ENCODE measurements at places on chromosomes 11 and 22.

GRCh38 chr11:9951807-9952206 is 287.9 kb downstream of the SWAP70 start:
- DNase-seq, result no peak

- DNase-seq, result no peak
Observed at GRCh38 chr11:68436985-68437926, 23.3 kb upstream of the PPP6R3 start.

DNA sequence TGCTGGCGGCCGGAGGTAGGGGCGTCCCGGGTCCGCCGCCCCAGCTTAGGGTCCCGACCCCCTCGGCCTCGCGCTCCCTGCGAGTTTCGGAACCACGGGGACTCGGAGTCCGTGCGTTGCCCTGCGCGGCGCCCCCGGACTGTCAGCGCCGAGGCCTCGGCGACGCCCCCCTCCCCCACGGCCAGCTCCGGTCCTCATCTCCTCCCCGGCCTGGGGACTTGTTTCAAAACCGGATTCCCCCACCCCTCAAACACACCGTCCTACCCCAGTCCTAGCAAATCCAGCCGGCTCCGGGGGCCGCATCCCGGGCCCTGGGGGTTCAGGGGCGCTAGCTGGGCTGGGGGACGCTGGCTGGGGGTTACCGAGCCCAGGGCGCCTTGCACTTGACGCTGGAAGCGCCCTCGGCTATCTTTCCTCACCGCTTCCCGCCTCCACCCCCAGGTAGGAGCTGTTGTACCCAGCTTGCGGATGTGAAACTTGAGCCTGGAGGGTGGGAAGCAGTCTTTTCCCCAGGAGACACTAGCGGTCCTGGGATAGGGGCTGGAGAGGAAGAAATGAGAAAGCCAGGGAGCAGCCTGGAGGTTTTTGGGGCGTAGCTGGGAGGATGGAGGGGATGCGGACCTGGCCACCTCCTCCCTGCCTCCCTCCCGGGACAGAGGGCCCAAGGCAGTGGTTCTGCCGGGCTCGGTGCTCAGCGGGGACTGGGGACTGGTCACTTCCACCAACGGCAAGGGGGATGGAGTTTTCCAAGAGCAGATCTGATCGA is 550 bp downstream of the FBLN1 start:
- no peak for DNase-seq

- DNase-seq, result no peak
Observed at GRCh38 chr11:63663809-63664208, 7.4 kb downstream of the ATL3 start.

DNA sequence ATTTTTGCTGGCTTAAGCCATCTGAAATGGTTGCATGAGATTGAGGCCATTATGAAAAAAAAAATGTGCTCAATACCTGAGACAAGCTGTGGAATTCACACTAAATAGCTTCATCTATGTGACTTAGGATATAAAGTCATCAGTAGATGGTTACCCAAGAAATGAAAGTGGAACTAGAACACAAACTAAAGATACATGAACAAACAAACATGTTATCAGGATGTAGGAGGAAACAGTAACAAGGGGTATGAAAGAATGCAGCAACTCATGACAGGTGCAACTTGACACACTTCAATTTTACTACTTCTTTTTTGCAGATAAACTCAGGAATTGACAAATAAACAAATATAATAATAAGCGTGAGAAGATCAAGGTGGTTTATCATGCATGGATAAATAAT is 155.0 kb downstream of the WT1 start:
- no peak for DNase-seq

DNA sequence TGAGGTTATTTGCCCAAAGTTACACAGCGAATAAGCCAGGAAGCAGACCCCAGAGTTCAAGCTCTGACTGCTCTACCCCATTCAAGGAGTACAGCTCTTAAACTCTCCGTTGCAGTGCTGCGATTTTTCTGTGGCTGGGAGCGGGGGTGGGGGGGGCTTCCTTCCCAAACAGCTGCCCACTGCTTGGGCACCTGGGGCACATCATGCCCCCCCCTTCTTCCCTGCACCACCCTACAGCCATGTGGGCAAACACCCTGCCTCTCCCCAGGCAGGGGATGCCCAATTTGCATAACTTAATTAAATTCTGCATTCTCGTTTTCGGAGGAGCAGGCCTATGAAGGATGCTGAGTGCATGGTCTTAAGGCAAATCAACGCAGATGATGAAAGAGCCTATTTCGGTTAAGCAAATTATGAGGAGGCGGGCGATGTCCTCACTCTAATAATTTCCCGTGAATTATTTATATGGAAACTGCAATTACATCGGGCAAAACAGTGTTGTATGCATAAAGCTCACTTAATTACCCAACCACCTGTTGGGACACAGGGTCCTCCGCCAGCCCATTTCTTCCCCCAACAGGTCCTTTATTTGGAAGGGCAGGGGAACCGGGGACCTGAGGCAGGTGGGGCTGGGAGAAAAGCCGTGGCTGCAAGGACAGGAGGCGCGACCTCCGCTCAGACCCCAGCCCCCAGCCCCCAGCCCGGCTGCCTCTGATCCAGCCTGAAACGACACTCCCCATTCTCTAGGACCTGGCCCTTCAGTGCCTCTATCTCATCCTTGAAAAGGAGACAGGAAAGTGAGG is 610.5 kb downstream of the BUD13 start:
- no peak for DNase-seq

DNA sequence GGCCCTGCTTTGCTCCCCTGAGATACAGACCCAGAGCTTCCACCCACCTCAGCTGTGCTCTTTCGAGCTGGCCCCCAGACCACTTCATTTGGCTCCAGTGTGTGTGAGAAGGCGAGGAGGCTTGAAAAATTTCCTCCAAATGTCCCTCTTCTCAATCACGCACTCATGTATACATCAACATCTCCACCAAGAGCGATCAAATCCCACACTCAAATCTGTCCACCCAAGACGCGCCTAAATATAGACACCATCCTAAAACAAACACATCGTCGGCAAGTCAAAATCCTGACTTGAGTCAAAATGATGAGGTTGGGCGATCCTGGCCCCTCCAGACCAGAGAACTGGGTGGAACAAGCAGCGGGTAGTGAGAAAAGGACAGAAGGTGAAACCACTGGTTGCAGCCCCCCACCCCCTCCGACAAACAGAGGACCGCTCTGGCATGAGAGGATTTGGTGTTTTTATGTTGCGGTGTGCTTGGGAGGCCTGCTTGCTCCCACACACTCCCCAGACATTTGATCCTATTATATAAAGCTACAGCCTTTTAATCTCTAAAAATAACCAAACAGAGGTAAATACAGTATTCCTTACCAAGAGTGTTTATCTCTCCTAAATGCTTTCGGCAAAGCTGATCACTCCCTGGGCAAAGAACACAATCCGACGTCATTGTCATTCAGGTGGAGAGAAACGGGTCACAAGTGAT is 10.2 kb downstream of the MN1 start:
- no peak for DNase-seq

GRCh38 chr11:61967924-61968757 is 707 bp upstream of the FTH1 start:
- no peak for DNase-seq

DNA sequence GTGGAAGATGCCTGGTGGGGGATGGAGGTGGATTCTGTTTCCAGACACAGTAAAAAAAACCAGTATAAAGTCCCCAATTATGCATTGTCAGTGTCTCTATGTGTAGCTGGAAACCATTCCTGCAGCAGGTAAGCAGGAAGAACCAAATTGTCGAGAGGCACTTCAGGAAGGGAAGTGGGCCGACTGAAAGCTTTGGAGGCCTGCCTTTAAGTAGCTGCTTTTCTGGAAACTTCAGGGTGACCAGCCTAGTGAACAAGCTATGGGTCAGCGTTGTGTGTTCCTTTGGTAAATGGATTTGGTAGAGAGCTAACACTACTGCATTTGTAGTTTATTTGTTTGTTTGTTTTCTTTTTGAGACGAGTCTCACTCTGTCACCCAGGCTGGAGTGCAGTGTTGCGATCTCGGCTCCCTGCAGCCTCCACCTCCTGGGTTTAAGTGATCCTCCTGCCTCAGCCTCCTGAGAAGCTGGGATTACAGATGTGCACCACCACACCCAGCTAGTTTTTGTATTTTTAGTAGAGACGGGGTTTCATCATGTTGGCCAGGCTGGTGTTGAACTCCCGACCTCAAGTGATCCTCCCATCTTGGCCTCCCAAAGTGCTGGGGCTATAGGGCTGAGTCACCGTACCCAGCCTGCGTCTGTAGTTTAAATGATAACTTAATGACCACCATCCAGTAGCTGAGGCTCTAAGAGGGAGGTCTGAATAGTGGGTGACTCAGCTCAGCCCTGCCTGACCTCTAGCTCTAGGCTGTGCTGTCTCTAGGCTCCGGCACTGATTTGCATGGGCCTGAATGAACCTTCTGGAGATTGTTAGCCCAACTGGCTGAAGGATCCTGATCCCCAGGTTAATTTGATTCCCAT is 12.8 kb downstream of the PTPRJ start:
- no peak for DNase-seq

DNA sequence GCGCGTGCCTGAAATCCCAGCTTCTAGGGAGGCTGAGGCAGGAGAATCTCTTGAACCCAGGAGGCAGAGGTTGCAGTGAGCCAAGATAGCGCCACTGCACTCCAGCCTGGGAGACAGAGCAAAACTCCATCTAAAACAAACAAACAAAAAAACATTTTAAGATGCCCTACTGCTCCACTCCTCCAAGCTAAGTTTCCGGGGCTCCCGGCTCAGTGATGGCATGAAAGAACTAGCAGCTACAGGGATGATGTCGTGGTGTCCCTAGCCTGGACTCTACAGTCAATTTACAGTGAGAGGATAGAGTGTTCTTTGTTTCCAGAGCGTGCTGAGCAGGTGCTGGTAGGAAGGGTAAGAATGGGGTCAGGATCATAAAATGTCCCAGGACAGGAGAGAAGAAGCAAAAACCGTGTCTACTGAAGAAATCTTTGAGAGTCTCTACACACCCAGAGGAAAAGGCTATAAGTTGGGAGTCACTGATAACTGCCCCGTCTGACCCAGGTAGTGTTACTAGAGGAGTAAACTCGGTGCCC is 1.2 kb upstream of the ZBTB3 start:
- DNase-seq, result no peak
